ENCODE measurements at places on chromosomes 7 and 10.

GRCh38 chr7:121609208-121609607, 213.1 kb upstream of the FAM3C start:
- no peak for DNase-seq

GRCh38 chr7:111741811-111742240, 179.5 kb upstream of the IMMP2L start:
- DNase-seq, result peak; percentile 72

DNA sequence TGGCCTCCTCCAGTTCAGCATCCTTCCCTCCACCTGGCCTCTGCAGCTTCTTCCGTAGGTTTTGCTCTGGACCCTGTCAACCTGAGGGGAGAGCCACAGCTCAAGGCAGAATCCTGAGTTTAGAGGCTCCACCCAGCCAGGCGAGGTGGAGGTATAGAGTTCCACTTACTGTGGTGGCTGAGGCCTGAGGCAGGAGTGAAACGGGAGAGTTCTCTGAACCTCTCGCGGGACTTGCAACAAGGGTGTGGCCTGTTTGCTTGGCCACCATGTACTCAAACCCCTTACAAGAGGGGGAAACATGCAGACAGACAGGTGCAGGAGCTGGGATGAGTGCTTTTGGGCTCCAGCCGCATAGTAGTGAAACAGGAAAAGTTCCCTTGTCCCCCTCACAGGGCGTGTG, 154.0 kb upstream of the C7orf33 start:
- DNase-seq, result no peak

- DNase-seq, result no peak
Measured at GRCh38 chr10:77498829-77499228, 138.8 kb downstream of the KCNMA1 start.

DNA sequence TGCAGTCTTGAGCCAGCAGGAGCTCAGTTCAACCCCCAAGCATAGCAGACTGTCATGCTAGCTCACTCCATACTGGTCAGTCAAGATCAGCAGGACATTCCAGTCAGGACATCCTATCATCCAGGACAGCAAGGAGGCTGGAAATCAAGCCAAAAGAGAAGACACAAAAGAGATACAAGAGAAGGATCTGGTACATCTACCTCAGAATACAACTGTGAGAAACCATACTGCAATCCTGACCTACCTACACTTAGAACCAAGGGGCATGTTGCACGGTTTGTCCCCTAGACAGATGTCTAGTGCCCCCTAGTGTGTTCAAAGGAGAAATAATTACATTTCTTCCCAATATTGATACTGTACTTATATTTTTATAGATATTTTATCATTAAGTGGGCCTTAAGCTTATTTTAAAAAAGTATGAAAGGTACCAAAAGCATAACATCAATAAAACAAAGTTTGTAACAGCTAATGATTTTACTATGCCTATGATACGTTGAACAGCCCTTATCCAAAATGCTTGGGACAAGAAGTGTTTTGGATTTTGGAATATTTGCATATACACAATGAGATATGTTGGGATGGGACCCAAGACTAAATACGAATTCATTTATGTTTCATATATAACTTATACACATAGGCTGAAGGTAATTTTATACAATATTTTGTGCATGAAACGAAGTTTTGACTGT, 26.7 kb downstream of the ERCC6 start:
- DNase-seq, result peak; percentile 37

- DNase-seq, result no peak
Measured at GRCh38 chr10:132366006-132366405, 31.0 kb upstream of the PWWP2B start.

- DNase-seq, result no peak
Measured at GRCh38 chr7:27693794-27694193, 31.1 kb upstream of the HIBADH start.

DNA sequence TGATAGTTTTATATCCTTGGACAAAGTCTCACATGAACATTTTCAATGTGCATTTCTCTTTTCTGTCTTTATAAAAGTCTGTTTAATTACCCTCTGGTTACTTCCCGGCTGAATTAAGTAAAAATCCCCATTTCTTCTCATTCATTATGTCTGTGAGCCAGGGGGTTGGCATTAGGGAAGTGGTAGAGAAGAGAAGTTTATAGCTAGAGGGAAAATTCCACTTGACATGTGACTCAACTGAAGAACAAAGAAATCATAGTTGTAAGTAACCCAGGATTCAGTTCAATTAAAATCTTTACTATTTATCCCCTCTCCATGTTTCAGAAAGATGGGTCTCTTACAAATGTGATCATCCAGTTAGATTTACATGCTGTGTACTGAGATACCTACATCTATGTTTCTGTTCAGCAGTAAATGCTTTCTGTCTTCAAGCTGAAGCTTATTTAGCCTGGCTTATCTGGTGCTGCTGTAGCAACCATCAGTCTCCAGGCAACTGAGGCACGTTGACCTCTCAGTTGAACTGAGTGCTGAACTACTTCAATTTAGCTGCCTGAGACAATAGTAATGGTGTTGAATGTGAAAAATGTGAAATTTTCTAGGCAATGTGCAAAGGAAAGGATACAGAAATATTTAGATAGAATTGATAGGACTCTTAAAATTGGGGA, 181.6 kb downstream of the MLLT10 start:
- DNase-seq, result no peak

- DNase-seq, result no peak
Measured at GRCh38 chr10:130141460-130141859, 5.3 kb downstream of the GLRX3 start.

- DNase-seq, result no peak
Measured at GRCh38 chr10:102753718-102754117, 10.0 kb downstream of the WBP1L start.

DNA sequence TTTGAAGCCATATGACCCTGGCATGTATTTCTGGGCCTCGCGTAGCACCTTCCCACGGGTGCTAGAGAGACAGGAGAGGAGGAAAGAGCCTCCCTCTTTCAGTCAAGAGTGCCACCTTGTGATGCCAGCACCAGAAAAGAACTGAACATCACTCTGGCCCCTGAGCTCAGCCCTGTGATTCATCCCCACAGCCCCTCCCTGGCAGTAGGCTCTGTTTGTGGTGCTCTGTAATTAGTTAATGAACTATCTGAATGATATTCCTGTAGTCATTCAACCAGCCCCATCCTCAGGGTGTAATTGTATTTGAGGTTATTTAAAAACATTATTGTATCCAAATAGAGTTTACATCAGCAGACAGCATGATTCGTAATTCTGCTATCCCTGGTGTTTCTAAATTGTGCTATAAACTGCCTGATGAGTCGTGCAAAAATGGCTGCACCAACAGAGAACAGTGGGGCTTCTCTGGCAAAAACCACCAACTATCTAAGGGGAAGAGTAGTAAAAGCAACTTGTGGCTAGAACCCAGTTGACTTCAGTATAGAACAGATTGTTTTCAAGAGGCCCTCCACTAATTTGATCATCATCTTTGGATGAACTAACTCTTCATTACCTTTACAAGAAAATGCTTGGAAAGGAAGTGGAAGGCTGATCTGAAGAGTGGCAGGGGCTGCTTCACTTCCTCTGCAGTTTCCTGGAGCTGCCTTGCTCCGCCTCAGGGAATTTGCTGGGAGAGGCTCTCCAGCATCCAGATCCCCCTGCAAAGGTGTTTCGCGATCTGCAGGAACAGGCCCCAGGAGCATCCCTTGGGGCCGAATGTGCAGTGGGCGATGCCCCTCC, 23.7 kb upstream of the TIAL1 start:
- peak; percentile 39 for DNase-seq

DNA sequence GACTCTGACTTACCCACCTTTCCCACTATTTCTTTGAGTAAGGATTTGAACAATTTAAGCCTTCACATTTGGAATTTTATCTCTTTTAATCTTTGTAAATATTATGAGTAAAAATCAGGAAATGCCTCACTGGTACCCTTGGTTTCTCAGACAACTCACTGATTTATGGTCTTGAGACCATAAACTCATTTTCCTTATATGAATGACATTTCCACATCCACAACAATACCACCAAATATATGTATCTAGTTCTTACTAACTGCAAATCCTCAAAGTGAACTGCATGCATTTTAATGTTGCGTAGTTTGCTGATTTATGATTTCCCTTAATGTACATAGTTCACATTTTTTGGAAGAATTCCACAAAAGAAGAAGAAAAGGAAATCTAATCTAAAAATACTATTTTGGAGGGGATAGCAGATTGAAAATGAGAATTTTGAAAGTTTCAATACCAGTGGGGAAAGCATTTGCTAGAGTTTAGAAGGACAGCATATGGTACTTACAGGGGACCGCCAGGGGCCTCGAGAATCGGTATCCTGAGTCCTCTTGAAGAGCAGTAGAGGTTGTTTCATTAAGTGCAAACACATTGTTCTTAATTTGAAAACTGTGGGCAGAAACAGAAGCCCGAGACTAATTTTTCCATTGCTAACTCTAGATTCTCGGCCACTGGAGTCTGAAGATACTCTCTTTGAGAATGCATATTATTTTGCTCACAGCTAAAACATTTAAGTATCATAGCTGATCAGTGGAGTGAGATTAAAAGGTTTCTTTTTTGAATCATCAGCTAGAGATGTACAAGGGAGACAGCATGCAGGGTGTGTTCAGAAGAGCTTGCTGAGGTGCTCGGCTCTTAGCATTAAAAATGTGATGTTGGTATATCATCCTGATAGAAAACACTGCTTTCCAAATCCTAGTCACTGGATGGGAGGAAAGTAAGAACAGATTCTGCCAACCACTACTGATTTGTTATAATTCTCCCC, 964.0 kb downstream of the GATA3 start:
- DNase-seq, result no peak

DNA sequence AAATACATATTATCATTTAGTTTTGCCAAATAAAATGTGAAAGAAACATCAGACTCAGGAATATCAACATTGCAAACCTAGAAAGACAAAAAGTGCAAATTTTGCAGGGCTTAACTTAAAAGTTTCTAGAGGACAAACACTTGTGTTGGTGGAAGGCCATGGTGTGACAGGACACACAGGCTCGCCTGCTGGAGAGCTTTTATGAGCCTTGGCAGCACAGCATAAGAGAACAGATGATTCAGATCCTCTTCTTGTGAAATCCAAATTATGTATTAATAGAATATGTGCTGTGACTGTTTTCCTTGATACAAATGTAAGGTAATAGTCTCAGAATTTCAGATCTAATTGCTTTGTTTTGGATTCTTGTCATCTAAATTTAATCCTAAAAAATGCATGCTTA, 72.9 kb upstream of the ABCB5 start:
- DNase-seq, result peak; percentile 47

- no peak for DNase-seq
Measured at GRCh38 chr10:71887743-71888142, 36.7 kb upstream of the PSAP start.

GRCh38 chr7:116598278-116598677, 73.4 kb downstream of the CAV1 start:
- peak; percentile 6 for DNase-seq

DNA sequence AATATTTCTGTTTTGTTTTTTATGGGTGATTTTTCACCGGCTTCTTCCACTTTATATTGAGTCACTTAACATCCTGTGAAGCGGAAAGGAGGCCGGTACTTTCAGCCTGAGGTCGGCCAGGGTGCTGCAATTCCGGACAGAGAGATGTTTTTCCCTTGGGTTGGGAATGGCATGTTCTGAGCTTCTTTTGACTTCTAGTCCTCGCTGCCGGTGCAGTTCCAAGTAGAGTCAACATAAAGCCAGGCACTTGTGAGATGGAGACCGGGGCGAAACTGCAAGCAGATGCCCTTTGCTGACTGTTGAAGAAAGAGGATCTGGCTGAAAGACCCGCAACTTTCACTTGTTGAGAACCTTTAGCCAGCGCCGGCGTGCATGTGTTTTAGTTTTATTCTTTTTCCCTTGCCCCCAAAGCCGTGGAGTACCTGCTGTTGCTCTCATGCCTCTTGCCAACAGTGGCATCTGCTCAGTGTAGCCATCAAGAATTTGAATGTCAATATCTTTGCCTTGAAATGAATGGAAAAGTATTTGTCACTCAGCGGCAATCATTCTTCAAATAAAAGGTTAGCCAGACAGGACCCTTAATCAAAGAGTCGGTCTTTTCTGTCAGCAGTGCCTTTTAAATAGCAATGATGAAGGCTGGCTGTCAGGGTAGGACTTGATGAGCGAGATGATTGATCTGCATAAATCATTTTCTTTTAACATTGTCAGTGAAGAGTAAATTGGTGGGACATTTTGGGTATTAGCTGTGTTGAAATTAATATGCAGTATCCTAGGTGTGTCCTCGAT, 351.2 kb downstream of the LRMDA start:
- DNase-seq, result no peak

DNA sequence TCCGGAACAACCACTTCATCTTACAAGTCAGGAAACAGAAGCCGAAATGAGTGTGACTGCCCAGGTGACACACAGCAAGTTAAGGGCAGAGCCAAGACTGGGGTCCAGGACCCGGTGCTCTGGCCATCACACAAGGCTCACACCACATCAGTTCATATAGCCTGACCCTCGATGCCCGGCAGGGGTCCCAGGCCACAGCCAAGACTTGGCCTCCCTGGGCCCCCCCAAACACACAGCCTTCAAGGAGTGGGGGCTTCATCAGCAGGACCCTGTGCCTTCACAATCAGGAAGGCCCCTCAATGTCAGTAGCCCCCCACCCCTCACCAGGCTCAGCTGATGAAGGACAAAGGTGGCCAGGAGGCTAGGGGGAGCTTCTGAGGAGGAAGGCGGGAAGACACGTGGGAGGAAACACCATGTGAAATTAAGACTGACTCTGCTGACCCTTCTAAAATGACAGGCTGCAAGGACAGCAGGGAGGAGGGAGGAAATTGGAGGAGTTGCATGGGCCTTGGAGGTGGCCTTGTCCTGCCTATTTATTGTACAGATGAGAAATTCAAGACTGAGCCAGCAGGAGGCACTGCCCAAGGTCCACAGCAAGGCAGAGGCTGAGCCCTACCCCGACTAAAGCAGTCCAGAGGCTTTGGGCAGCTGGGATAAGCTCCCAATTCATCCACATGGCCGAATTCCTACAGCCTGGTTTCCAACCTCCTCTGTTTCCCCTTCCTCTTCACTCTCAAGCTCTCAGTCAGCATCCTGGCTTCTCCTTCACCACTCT, 216.1 kb upstream of the ZMIZ1 start:
- DNase-seq, result no peak

DNA sequence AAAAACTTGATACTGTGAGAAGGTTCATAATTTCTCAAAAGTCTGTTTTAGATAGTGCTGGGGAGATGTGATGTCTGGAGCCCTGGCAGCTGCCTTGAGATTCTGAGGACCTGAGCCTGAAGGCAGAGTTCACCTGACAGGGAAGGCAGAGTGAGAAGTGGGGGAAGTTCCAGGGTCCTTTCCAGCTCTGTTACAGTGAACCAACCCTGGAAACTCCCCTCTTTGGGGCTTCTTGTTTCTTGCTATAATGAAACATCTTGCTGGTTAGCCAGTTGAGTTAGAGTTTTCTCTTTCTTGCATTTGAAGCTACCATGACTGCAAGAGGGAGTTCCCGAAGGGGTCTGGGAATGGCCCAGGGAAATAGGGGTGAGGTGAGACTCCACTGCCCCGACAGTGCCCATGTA, 158.9 kb upstream of the TNRC18 start:
- DNase-seq, result no peak

All from AG08395 (cell line).